ENCODE measurements at places on chromosomes 1 and 21. TPM values are rescaled to one million over a fixed set of nuclear protein-coding genes. Genes with fewer than 3 reads are reported as not detected.

MYOG gene
- not detected for total RNA-seq

- DNase-seq = no peak
These were observed 78.3 kb downstream of the VWA5B1 start for GRCh38 chr1:20368866-20369470.

DNA sequence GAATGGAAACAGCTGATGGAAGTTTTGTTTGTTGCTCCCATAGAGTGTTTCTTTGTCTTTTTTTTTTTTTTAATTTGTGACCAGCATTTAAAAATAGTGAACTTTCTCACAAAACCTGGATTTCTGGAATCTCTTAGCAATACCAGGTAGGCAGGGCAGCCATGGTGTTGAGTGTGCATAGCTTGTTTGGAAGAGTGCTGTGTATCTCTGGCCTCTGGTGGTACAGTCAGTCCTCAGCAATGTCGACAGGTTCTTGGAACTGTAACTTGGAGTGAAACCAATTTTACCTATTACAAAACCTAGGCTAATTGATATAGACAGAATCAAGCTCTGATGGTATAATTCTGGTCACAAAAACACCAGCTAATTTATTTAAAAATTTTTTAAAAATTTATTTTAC is 6.7 kb downstream of the AADACL3 start:
- no peak for DNase-seq

DNA sequence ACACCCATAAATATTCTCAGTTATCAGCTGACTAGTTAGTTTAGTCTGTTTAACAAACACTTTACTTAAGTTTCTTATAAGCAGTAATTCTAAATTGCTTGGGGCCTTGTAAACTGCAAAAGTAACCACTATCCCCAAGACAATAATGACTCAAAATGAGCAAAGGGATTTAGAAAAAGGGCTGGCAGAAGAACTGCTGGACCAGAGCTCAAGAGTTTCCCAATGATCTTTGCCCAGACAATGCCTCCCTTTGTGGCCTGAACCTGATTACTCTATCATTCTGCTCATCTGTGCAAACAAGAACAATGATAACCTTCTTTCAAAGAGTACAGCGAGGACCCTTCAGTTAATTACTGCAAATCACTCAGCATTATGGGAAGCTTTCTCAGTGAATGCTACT is 123.5 kb downstream of the TIAM1 start:
- no peak for DNase-seq

DNA sequence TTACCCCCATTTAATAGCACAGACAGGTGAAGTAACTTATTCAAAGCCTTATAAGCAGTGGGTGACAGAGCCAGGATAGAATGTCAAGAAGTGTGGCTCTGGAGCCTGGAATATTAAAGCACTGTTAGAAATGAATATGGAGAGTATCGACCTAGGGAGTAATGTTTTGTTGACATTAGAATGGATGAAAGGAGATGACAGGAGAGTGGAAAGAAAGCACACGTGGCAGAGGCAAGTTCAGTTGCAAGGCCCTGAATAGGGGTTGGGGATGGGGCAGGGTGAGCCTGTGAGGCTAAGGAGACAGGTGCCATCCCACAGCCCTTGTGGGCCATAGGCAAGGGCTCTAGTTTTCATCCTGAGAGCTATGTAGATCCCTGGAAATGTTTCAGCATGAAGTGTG is 125.5 kb upstream of the PLXNA2 start:
- no peak for DNase-seq

- no peak for DNase-seq
These were observed 374.8 kb downstream of the BRINP3 start for GRCh38 chr1:190102757-190103326.

TATDN3 gene
- 21.7 TPM for total RNA-seq

DNA sequence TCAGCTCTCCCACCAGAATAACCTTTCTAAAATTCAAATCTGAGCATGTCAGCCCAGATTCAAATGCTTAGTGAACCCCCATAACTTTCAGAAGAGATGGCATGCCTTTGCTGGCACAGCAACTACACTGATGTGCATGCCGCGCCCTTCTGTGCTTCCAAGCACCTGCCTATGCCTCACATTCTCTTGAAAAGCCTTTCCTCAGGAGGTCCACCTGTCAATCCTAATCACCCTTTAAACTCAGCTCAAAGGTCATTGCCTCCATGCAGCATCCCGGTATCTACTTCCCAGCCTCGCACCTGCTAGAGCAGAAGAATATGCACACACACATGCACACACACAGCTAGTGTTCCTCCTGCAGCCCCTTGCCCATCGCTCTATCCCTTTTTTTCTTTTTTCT is 5.2 kb upstream of the S100A2 start:
- DNase-seq = no peak

- no peak for DNase-seq
These were observed 62.5 kb downstream of the NIBAN1 start for GRCh38 chr1:184911830-184912229.

- no peak for DNase-seq
These were observed 10.5 kb downstream of the ATP1B1 start for GRCh38 chr1:169117014-169117413.
